ENCODE measurements at places on chromosomes 16 and 17.
A peak's percentile ranks its signal among the peaks of the same experiment; 100 is the strongest.

- no peak for DNase-seq
Measured at GRCh38 chr16:67419931-67420330, 3.7 kb upstream of the ZDHHC1 start.

DNA sequence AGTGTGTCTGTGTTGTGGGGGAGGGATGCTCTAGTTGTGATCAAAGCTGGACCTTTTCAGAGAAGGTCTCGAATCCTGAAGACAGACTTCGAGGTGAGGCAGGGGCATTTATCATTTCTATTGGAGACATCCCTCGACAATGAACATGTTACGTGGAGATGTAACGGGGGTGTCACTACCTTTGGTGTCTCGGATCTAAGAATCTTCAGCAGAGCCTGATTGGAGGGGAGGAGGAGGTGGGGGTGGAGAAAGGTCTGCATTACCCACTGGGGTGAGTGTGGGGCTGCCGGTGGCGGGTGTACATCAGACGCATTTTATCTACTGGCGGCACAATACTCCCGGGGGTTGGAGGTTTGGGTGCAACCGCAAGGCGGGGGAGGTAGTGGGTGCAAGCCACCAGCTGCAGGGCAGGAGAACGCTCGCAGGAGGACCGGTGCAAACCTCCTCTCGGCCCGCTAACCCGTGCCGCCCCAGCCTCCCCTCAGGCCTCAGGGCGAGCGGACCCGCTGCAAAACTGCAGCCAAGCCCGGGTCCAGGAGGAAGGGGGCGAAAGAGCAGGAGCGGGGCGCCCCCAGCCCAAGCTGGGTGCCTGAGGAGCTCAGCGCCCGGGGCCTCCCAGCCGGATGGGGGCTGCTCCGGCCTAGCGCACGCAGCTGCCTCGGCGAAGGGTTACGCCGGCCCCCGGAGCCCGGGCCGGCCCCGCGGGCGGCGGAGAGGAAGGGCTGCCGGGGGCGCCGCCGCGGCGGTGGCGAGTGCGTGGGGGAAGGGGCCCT lies 735 bp downstream of the ZNF652 start:
- DNase-seq: peak; percentile 57

DNA sequence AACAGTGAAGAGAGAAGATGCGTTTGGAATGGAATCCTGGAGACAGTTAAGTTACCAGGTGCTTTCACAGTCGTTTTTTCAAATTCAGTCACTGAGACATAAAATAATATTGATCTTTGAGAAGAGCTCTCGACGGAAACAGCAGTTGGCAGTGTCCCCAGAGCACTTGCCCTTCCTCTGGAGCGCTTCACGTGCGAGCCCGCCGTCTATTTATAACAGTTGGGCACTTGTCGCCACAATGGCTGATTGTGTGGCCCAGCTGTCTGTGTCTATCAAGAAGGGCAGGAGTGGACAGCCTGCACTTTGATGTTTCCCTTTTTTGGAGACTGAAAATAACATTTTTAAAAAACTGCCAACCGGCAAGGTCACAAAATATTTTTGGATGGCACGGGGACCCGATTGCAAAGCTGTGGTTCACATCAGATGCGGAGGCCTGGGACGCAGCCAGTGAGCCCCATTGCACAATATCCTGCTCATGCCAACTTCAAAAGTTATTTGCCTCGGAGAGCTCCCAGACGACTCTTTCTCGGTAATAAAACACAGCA lies 62.9 kb downstream of the ADCY9 start:
- peak; percentile 90 for DNase-seq

GRCh38 chr17:74618451-74618850 lies 5.1 kb downstream of the CD300E start:
- no peak for DNase-seq

- no peak for DNase-seq
Measured at GRCh38 chr16:67786491-67786890, 19.9 kb downstream of the RANBP10 start.

DNA sequence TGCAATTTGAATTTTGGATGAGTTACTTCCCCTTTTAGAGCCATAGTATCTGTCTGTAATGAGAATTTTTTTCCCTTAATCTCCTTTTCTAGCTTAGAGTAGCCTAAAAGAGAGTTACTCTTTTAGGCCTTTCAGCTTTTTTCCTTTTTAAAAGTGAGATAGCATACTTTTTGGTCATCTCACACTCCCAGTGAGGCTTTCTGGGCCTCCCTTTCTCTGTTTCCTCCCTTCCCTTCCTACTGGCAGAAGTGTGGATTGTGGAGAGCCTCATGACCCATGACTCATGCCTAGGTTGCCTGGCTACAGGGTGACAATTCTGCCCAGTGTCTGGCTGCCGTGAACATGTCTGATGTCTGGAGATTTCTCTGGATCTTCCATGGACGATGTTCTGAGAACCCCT lies 15.2 kb downstream of the KRT23 start:
- DNase-seq: peak; percentile 14

- DNase-seq: no peak
Measured at GRCh38 chr16:49615576-49615975, 240.3 kb downstream of the ZNF423 start.

DNA sequence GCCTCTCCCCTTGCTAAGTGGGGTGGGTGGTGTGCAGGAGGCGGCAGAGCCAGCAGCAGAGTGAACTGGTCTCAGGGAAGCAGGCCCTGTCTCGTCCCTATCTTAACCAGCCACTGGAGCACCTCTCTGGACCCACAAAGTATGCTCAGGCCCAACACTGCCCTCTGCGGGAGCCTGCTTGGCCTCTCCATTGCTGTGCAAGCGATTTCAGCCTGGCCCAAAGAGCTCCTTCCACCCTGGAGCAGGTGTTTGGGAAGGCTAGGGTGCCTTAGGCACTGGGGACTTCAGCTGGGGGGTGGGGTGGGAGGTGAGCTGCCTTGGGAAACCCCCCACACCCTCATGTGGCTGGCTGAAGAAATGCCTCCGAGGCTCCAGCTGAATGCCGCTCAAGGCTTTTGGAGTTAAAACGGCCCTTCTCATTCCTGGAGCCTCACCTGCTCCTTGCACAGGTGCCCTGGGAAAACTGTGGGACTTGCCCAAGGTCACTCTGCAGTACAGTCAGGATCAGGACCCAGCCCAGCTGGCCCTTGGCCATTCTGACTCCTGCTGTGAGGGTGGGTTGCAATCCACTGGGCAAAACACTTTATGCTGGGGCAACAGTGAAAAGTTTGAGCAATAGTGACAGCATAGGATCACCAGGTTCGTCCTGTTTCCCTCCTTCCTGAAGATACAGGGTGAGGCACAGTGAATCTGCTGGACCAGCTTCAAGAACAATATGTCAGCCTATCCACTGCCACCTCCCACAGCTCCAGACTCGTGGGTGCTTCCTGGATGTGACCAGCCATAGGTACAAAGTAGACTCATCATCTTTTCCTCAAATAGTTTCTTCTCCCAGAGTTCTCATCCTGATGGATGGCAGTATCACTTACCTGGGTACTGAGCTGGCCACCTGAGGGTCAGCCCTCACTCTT lies 5.9 kb upstream of the UBE2O start:
- DNase-seq: peak; percentile 59

GRCh38 chr16:49947907-49948678 lies 76.9 kb upstream of the CNEP1R1 start:
- DNase-seq: no peak

- DNase-seq: no peak
Measured at GRCh38 chr16:82136956-82137821, 32.8 kb downstream of the MPHOSPH6 start.

GRCh38 chr17:57718878-57719277 lies 26.2 kb downstream of the CCDC182 start:
- no peak for DNase-seq

DNA sequence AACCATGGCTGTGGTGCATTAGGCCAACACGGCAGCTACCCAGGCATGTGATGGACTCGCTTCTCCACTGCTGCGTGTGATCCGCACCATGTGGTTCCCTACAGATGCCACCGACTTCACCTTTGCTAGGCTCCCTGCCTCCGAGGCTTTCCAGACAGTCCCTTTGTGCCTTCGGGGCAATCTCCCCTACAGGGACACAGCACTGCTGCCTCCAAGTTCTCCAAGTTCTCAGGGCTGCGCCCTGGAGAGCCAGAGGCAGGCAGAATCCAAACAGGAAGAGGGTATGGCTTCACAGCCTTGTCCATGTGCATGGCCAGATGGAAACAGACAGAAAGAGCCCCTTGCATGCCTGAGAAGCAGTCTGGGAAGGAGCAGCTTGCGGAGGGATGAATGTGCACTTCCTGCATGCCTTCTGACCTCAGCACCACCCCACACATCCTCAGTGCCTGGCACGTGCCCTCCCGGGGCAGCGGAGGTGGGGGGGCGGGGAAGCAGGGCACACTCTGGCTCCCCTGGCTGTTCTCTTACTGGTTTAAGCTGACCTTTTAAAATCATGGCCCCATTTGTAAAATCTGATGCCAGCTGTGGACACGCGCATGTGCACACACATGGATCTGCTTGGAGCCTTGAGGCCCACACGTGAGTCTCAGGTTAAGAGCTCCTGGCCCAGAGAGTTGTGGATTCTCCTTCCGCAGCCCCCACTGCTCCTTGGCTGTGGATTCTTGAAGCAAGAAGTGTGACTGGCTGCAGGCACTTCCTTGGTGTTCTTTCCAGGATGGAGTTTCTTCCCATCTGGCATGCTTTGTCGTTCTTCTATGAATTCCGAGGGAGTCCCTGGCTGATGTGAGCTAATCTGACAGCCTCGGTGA lies 55.3 kb upstream of the MTSS2 start:
- peak; percentile 35 for DNase-seq

GRCh38 chr16:3857189-3858043 lies 23.1 kb downstream of the CREBBP start:
- DNase-seq: peak; percentile 94

DNA sequence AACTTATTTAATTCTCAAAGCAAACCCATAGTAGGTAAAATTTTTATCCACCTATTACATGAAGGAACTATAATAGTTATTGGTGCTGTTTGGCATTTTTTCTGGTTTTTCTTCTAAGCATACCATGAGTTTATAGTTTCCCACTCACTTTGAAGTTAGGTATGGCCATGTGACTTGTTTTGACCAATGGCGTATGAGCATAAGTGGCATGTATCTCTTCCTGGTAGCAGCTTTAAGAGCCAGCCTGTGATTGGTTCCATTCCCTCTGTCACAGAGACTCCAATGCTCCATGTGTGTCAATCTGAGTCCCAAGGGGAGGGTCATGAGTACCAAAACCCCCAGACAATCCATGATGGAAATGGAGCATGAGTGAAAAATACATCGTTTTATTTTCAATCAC lies 282.9 kb upstream of the N4BP1 start:
- no peak for DNase-seq

DNA sequence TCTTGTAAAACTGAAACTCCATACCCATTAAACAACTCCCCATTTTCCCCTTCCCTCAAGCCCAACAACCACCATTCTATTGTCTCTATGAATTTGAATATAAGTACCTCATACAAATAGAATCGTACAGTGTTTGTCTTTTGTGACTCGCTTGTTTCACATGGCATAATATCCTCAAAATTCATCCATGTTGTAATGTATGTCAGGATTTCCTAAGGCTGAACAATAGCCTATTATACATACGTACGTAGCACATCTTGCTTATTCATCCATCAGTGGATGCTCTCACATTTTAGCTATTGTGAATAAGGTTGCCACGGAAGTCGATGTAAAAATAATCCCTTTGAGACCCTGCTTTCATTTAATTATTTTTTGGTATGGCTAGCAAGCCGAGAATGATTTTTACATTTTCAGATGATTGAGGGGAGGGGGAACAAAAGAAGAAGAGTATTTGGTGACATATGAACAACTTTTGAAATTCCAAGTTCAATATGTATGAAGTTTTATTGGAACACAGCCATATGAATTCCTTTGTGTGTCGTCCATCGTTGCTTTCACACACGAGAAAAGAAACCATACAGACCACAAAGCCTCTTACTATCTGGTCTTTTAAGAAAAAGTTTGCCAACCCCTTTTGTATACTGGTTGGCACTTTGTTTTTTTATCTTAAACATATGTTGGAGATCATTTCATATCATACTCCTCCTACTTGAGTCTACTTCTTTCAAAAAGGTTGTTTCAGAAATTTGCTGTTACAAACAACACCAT lies 371.2 kb downstream of the NPIPA8 start:
- no peak for DNase-seq

DNA sequence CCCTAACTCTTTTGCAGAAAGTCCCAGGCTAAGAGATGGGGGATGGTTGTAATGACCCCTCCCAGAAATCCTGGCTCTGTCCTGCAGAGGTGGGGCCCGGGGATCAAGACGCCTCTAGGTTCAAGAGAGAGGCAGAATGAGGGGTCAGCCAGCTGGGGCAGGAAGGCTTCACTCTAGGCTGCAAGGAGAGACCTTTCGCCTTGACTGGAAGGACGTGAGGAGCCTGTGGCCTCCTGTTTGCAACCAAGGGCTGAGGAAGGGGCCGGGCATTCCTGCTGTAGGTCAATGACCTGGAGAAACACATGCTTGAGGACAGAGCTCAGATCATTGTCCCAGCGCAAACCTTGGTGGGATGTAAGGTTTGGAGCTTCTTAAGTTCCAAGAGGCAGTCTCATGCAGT lies 8.7 kb upstream of the CETP start:
- DNase-seq: no peak

DNA sequence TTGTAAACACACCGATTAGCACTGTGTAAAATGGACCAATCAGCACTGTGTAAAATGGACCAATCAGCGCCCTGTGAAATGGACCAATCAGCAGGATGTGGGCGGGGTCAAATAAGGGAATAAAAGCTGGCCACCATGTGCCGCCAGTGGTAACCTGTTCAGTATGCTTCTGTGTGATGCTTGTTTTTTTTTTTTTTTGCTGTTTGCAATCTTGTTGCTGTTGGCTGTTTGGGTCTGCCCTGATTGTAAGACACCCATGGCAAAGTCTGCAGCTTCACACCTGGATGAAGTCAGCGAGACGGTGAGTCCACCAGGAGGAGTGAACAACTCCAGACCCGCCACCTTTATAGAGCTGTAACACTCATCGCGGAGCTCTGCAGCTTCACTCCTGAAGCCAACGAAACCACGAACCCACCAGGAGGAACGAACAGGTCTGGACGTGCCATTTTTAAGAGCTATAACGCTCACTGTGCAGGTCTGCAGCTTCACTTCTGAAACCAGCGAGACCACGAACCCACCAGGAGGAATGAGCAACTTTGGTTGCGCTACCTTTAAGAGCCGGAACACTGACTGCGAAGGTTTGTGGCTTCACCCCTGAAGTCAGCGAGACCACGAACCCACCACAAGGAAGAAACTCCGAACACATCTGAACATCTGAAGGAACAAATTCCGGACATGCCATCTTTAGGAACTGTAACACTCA lies 85.0 kb upstream of the MED9 start:
- DNase-seq: no peak

Measured in HL-60 (cell line).